Caudate nucleus (tissue), 63 donors: ENCODE measurements at places on chromosomes 3 and 15.

GRCh38 chr15:68526784-68527183 is 52.0 kb upstream of the CORO2B start:
- DNase-seq, result no peak

- no peak for DNase-seq
Measured at GRCh38 chr3:13197795-13198194, 124.6 kb upstream of the IQSEC1 start.

- no peak for DNase-seq
Measured at GRCh38 chr3:161310649-161311423, 60.5 kb downstream of the SPTSSB start.

DNA sequence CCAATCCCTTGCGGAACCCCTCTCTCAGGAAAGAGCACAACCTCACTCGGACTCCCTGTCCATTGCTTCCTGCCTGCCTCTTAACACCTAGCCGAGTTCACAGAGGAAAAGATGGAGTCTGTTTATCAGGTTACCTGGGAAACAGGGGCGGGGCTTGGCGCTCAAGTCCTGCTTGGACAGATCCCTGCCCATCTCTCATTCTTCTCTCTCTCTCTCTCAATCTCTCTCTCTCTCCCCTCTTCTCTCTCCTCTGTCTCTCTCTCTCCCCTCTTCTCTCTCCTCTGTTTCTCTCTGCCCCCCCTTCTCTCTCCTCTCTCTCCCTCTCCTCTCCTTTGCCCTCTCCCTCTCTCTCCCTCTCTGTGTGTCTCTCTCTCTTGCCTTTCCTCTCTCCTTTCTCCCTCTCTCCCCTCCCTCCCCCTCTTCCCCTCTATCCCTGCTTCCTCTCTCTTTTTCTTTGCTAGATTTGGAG is at the start of gene EFHB:
EFHB (minus strand) TSS at position 120 of the 469 bp plus-strand sequence. CDS start 199 bp downstream, outside the sequence.
- DNase-seq, result no peak

DNA sequence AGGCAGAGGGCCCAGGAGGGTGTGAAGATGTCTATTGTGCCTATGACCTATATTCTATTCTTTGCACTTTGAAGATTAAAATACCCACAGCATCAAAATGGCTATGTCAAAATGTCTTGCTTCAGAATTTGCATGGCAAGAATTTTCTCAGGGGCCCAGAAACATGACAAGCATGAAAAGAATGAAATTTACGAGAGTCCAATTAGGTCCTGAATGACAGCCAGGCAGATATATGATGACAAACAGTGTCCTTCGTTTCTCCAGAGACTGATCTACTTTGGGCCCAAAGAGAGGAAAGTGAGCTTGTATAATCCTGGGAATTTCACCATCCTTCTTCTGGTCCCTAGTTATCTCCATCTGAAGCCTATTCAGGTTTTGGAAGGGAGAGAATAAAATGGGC is 609.9 kb downstream of the FHIT start:
- no peak for DNase-seq
